ENCODE measurements at places on chromosomes 3 and 15. TPM values are rescaled to one million over a fixed set of nuclear protein-coding genes. Genes with fewer than 3 reads are reported as not detected.

The FGF12 gene
- total RNA-seq, result not detected

The WDR82 gene
- 133 TPM for total RNA-seq

The ROBO1 gene
- 0.55 TPM for total RNA-seq

The LXN gene
- total RNA-seq, result 5.3 TPM

The PLSCR2 gene
- not detected for total RNA-seq

The OIP5 gene
- total RNA-seq, result 16.2 TPM

The ZPLD1 gene
- total RNA-seq, result not detected

The UTS2B gene
- not detected for total RNA-seq

The FAM81A gene
- total RNA-seq, result 0.83 TPM

The DNAH12 gene
- 0.13 TPM for total RNA-seq

Measured in CD8-positive, alpha-beta memory T cell (primary cell).